Brain microvascular endothelial cell (primary cell): ENCODE measurements at places on chromosomes 3 and 15.

GRCh38 chr3:125322166-125322565, 53.0 kb downstream of the ZNF148 start:
- no peak for DNase-seq

DNA sequence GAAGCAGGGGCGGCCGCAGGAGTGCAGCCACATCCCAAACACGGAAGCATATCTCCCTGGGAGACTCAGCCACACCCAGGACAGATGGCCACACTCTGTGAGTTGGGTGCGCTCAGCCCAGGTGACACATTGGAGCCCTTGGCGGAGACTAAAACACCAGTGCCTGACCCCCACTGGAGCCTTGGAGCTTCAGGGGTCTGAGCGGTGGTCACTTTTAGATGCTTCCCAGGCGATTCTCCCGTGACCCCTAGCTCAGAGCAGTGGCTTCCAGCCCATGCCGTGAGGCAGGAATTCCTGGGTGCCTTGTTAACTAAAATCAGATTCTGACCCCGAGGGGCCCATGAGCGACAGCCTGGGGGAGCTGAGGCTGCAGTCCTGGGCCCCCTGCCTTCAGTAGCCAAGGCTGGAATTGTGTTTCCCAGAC, 54.5 kb downstream of the PLXNA1 start:
- no peak for DNase-seq

GRCh38 chr3:63067999-63068645, 192.9 kb upstream of the CADPS start:
- peak; percentile 31 for DNase-seq

DNA sequence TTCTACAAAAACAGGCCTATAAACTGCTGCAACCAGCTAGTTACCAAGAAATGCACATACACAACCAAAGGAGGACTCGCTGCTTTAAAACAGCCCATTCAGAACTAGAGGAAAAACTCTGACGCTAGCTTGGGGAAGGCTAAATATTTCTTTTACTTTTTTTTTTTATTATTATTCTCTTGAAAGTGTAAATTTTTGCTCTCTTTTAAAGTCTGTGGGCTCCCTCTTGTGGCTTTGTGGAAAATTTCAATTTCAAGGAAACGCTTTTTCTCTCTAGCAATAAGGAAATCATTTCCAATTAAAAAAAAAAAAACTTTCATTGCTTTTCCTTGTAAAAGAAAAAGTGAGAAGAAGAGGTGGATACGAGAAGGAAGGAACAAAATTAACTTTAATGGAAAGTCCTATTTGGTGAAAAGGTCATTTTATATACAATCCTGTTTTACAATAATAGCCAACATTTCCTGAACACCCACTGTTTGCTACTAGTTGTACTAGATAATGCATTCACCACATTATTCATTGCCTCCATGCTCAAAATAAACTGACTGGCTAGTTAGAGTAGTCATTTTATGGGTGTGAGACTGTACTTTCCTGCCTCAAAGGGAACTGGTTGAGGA, 51.2 kb upstream of the SAMMSON start:
- DNase-seq: peak; percentile 30

- no peak for DNase-seq
These were observed 23.6 kb upstream of the CGNL1 start for GRCh38 chr15:57352535-57353316.

GRCh38 chr3:10563396-10563795, 58.0 kb upstream of the ATP2B2 start:
- no peak for DNase-seq

- no peak for DNase-seq
These were observed 124.4 kb downstream of the FEZF2 start for GRCh38 chr3:62248734-62249483.

DNA sequence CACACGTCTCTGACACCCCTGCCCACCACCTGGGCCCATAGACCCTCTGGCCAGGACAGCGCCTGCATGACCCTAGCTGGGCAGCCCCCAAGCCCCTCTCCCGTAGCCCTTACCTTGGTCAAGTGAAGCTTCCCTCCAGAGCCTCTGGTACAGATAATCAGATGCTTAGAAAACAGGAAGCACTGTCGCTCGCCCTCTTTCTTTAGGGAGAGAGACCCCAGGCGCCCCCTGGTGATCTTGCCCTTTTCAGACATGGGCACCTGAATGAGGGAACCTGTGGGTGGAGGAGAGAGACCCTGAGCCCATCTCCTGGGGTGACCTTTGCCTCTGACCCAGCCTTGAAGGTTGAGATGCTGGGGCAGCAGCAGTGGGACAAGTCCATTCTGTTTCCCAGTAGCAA, 65.4 kb downstream of the RASGRF1 start:
- DNase-seq: no peak

GRCh38 chr3:47162697-47163168, 1.2 kb downstream of the SETD2 start:
- peak; percentile 13 for DNase-seq

- DNase-seq: no peak
These were observed 28.9 kb upstream of the LPP start for GRCh38 chr3:188125076-188125475.

GRCh38 chr3:33430061-33430460, 10.1 kb downstream of the UBP1 start:
- DNase-seq: no peak

DNA sequence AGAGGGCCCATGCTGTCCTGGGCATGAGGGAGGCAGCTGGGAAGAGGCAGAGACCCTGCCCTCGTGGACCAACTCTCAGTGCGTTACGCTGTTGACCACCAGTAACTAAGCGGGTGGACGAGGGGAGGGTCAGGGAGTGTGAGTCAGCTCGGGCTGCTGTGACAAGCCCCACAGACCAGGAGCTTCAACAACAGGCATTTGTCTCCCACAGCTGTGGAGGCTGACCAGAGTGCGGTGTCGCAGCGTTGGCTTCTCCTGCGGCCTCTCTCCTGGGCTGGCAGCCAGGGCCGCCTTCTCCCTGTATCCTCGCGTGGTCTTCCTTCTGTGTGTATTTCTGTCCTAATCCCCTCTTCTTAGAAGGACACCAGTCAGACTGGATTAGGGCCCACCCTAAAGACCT, 13.0 kb downstream of the EFCC1 start:
- DNase-seq: no peak

GRCh38 chr15:44738340-44738984, 2.1 kb downstream of the TRIM69 start:
- no peak for DNase-seq

DNA sequence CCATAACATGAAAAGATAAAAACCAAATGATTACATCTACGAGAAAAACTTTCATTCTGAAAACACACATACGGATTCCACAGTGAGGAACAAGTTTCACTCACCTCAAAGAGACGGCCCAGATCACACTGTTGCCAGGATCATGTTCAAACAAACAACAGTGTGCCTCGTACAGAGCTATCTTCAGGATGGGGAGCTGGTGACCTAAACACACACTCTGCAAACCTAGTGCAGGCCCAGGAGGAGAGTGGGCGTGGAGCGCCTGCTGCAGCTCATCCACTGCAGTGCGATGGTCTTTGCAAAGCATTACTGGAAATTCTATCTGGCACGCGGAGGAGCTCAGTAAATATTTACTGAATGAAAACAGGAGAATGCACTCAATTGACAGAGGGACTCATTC, 38.5 kb downstream of the TAMM41 start:
- DNase-seq: no peak

DNA sequence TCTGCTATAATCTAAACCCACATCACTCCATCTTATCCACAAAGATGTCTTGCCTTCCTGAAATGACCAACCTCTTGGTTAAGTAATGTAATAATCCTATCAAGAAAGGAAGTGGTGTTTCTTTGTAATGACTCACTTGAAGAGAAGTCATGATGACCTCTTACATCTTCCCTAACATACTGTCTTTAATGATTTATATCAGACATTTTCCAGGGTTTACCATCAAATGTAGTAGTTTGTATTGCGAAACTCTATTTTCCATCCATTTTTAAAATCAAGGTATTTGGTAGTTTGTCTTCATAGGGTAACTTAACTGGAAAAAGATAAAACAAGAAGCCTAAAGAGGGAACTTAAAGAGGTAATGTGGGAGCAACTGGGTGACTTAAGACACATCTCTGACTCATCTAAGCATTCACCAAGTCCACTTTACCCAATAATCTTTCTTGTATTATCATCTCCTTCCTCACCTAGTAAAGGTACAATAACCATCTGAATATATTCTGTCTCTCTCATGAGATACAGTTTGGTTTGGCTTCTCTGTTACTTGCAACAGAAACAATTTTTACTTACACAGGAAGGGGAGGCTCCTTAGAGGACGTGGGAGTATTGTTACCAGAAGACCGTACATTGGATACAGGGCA, 5.7 kb upstream of the MAPK6 start:
- DNase-seq: peak; percentile 12

- no peak for DNase-seq
These were observed 152.4 kb downstream of the LEKR1 start for GRCh38 chr3:156978481-156978961.

GRCh38 chr3:129614435-129614834, 8.0 kb upstream of the PLXND1 start:
- no peak for DNase-seq

GRCh38 chr3:93991631-93992030, 11.7 kb downstream of the ARL13B start:
- no peak for DNase-seq

DNA sequence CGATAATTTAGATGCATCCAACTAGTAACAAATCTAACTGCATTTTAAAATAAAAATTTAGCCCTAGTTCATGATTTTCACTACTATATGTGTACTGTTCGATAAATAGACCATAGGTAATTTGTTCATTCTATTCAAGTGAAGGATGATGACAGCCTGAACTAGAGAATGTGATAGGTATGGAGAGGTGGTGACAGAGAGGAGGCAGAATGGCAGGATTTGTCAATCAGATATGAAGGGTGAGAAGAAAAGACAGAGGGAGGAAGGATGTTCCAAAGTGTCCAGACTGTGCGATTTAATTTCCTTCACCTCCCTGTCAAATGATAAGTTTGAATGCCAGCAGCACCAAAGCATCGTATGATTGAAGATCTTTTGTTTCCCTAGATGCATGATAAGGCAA, 31.6 kb downstream of the BCL2A1 start:
- no peak for DNase-seq

- DNase-seq: no peak
These were observed 12.0 kb downstream of the CELSR3 start for GRCh38 chr3:48650723-48651122.

DNA sequence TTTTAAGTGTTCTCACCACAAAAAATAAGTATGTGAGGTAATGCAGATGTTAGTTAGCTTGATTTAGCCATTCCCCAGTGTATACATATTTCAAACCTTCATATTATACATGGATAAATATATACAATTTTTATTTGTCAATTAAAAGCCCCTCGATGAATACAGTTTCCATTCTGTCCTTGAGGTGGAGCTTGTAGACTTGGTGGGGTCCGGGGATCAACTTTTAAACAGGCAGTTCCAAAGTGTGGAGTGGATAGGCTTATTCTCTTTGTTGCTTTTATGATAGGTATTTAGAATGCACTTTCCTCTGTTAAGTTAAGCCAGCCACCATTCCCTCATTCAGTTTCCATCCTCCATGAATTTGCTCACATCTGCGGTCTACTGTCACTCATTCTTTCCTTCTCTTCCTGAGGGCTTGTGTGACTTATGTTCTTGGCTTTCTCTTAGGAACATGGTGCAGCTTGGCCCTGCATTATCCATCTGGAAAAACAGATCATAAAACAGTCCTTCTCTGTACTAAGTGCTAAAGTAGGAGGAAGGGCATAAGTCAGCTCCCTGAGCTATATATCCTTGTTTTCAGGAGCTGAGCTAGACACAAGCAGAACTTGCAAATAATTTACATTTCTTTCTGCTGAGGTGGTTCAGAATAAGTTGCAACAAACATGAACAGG, 149.1 kb downstream of the NFKBIZ start:
- DNase-seq: no peak

DNA sequence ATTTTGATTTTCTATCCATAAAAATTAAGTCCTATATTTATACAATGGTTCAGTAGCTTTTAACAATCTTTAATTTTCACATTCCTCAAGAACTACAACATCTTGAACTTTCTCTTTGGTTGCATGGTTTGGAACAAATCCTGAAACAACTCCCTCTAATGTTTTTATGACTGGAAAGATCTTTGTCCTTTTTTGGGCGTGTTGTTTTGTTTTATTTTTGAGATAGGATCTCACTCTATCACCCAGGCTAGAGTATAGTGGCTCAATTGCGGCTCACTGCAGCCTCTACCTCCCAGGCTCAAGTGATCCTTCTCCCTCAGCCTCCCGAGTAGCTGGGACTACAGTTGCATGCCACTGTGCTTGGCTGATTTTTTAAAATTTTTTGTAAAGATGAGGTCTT, 4.0 kb downstream of the STX19 start:
- DNase-seq: no peak

DNA sequence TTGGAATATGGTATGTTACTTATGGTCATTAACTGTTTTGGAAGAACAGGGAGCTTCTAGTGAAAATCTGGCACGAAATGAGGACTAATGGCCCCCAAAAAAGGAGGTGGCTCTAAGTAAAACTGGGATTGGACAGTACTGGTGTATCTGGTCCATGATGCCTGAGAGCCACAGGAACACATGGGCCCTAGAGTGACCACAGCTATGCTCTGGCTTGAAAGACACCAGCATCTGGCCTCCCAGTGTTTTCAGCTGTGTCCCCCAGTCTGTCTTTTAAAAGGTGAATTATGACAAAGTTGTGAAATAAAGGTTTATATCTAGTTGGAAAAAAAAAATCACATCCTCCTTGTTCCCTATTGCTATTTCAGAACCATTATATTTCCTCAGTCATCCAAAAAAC, 64.5 kb downstream of the GSK3B start:
- DNase-seq: no peak

- peak; percentile 84 for DNase-seq
These were observed 52.6 kb downstream of the GTF2E1 start for GRCh38 chr3:120795017-120795648.
